ENCODE measurements at places on chromosomes 5 and 9. TPM values are rescaled to one million over a fixed set of nuclear protein-coding genes. Genes with fewer than 3 reads are reported as not detected.

CRB2 gene
- total RNA-seq = 94.2 TPM

FABP6 gene
- total RNA-seq = not detected

PCAT7 gene
- total RNA-seq = 0.13 TPM

TAS2R1 gene
- total RNA-seq = not detected

DPYSL3 gene
- total RNA-seq = 275 TPM
